ENCODE measurements at places on chromosomes 2 and 18.

DNA sequence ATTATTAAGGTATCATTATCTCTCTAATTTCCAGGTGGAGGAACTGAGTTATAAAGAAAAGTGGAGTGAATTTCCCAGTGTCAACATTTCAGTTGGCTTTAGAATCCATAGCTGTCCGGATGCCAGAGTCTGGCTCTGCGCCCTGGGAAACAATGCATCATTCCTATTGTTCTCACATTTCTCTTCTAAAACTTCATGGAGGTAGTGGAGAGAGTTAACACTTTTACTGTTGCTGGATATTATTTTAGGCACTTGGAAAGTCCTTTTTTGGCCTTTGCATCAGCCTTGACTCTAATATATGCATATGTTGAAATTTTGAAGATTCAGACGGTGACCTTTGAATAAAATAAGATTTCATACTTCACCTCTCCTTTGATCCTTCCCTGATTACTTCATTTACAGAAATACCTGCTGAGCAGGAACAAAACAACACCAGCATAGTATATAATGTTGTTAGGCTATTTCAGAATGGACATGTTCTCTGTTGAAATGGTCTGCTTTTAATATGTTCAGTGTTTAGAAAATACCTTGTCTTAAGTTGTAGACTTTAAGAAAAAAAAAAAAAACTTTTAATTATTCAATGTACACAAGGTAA lies 148.8 kb downstream of the EPHA4 start:
- DNase-seq: no peak

- no peak for DNase-seq
Observed at GRCh38 chr18:77772177-77772576, 522.5 kb downstream of the GALR1 start.

DNA sequence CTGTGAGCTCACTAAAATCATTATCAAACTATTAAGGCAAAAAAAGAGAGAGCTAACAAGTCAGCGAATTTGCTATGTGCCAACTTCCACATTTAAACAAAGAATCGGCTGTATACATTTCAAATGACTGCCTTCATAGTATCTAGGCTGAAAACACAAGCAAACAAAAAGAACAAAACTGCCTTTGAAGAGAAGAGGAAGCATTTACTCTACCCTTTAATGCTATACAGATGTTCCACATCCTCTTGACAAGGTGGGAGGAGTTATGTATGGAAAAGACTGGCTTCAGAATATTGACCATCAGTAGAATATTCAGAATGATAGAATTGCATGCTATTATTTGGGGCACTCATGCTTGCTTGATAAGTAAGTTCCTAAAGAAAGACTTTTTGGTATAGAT lies 741.7 kb downstream of the PLCL1 start:
- no peak for DNase-seq

DNA sequence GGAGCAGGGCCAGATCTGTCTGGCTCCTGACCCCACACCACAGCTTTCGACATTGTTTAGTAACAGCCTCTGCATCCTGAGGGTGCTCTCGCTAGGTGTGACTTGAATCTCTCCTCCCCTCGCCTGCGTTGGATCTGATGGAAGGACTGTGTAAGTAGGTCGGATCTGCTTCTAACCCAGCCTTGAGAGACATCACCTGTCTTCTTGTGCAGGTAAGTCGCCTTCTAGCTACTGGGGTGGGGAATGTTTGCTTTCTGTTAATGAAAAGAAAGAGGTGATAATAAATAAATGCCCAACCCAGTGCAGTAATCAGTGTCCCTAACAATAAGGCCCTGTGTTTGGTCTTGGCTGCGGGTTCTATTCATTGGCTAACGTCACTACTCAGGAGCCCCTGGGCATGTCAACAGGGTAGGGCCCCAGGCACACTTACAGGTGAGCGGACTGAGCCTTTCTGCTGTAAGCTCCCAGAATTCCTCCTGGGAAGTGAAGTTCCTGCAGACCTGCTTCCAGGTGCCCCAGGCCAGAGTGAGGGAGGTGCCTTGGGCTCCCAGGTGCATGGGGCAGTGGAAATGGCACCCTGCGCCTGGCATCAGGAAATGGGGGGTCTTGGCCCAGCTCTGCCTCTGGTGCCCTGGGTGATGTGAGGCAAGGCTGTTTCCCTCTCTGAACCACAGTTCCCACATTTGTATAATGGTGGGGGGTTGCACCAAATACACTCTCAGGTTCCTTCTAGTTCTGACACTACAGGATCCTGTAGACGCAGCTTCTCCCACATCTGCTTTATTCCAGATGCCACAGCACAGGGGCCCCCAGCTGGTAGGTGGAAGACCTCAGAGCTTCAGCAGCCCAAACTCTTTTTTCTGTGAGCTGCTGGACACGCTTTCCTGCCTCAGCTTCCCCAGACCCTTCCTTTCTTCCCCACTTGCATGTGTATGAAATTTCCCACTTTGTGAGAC lies 11.2 kb upstream of the FOSL2 start:
- DNase-seq: no peak

DNA sequence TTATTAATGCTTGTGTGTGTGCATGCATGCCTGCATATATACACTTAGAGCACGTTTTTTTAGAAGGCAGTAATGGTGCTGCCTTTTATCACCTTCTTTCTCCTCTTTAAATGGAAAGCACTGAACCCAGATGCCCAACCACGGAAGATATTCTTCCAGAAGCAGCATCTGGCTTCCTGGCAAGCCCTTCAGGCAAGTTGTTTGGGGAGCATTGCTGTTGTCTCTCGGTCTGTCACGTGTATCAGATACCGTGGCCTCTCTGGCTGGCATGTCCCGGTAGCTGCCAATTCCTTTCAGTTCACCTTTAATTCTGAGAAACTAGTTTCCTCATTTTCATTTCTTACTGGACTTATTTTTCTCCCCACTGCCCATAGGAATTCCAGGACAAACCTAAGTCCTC lies 587.8 kb downstream of the ARHGAP15 start:
- no peak for DNase-seq

DNA sequence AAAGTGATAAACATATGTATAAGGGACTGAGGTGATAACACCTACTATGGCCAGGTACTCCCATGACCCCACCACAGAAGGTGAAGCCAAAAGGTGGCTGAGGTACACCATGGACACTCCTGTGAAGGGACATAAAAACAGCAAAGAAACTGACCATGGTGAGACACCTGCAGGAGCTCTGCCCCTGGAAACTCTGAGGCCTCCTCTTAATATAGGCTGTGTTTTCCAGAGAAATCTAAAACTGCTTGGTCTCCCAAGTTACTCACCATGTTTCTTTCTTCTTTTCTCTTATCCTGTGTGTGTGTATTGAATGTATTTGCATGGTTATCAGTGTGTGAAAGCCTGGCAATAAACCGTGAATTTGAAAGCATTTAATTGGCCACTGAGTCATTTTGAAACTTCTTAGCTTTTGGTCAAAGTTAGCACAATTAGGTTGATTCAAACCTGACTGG lies 739.3 kb upstream of the GCFC2 start:
- no peak for DNase-seq

DNA sequence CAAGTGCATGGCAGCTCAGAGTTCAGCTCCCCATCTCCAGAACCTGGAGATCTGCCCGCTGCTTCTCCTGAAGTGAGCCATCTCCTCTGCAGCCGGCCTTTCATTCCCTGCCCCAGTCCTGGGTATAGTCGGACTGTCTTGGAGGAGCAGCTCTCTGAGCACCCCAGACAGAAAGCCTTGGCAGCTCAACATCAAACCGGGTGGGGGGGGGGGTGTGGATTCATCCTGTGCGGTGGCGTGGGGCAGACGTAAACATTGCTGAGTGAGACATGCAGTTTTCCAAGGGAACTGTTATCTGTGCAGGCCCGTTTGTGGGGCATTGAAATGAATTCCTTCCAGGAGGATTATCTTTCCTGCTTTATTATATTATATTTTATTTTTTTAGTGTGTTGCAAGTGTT lies 125.9 kb upstream of the MYCN start:
- no peak for DNase-seq

DNA sequence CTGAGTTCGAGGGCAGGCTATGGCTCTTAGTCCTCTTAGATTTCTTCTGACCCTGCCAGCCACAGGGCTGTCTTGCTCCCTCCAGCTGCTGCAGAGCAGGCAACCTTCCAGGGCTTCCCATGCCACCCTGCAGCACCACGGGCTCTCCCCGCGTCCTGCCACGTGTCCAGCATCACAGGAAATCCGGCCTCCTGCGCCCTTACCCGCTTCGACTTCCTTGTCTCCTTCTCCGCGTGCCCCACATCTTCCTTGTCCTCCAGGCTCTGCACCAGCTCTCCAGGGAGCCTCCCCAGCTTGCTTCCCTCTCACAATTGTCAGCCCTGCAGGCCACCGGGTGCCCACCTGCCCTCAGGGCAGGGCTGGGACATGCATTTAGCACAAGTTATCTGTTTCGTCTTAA lies 253.5 kb downstream of the DCDC2C start:
- no peak for DNase-seq

GRCh38 chr2:103977668-103978067 lies 876.2 kb upstream of the POU3F3 start:
- DNase-seq: no peak

DNA sequence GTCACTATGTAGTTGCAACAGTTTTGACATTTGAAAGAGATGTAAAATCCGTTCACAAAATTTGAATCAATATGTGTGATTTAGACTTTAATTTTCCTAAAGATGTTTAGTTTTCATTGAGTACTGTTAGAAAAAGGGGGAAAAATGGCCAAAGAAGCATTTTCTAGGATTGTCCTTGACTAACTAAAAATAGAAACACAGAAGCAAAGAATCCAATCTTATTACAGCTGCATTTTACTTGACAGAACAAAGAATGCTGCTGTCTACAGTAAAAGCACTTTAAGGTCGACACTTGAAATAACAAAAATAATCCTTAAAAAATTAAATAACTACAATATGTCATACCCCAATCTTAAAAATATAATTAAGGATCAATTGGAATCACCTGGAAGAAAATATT lies 48.9 kb downstream of the FRZB start:
- DNase-seq: no peak

DNA sequence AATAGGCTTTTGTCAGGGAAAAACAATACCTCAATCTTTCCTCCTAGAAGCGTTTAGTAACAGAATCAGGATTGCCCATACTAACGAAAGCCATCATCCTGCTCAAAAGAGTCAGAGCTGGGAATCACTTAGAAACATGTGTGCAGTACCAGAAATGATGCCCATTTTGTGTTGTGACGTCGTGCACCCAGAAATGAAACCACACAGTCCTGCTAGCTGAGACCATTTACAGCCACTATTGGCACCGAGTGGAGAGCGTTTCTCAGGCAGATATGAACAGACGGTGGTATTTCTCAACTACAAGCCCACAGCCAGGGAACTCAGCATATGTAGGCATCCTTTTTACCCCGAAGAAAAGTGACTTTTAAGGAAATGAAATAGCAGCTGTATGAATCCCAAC lies 284.3 kb upstream of the LRATD1 start:
- no peak for DNase-seq

GRCh38 chr2:177315364-177315763 lies 50.8 kb upstream of the NFE2L2 start:
- no peak for DNase-seq

DNA sequence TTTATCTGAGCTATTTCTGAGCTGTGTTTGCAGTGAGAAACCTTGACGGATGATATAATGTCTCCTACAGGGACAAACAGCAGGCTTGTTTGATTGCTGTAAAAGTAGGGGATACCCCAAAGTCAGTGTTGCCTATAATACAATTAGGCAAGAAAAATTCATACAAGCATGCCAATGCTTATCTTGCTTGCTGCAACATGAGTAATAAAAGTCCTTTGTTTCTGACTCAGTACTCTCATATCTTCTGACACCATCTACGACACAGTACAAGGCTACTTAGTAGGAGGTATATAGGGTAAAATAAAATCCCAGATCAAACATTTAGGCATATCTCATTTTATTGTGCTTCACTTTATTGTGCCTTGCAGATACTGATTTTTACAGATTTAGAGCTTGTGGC lies 33.0 kb downstream of the ERBB4 start:
- DNase-seq: no peak

GRCh38 chr18:9825571-9826073 lies 60.2 kb upstream of the TXNDC2 start:
- DNase-seq: no peak

DNA sequence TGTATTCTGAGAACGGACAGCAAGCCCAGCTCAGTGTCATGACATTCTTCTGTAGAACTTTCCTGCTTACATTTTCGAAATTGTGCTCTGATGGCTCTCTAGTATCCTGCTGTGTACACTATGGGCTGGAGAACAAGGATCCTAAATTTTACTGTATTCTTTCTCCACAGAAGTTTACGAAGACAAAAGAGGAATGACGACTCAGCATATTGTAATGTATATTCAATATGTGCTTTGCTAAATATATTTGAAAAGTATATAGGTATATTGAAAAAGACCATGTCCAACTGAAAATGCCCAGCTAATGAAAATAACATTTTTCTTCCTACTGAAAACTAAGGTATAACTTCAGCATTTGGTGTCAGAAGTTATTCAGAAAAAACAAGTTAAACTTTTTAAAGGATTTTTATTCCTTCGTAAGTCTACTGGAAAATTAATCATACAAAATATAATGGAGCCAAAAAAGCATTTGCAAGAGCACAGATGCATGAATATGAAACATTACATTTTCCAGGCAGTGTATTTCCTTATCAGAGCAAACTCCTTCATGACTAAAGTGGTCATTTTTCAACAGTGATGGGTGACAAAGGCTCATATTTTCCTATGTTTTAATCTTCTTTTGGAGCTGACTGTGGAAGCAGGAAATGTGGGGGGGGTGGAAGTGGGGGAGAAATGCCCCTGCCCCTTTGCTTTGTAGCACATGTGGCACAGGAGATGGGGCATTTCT lies 143.8 kb upstream of the THUMPD2 start:
- no peak for DNase-seq

DNA sequence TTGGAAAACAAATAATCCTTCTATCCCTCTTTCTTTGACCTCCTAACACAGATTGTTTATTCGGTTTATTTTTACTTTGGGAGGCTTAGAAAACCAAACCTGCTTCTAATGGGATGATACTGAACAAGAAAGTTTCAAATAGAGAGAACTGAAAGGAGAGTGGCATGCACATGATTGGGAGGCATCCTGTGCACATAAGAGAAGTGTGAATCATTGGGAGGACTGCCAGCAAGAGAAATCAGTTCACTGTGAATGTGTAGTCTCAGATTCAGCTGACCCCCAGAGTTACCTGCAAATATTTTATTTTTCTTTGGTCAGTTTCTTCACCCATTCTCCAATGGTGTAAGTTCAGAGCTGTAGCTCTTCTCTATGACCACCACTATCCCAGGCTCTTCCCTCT lies 1363.2 kb upstream of the ACVR2A start:
- no peak for DNase-seq
